T-helper 2 cell treated with Interferon-gamma antibody and Interleukin-4, amounts not matched to agents 100 ng/mL and 5 ng/mL, for 36 hours (primary cell): ENCODE measurements at places on chromosomes 4 and X. TPM values are rescaled to one million over a fixed set of nuclear protein-coding genes. Genes with fewer than 3 reads are reported as not detected.

Gene PTCHD1
- not detected in 2 replicates for total RNA-seq

Gene TRIML2
- total RNA-seq: not detected in 2 replicates

Gene SRPK3
- not detected in 2 replicates for total RNA-seq

Gene CCNQ
- 25.4 and 28.5 TPM in 2 replicates for total RNA-seq

Gene GAGE1
- total RNA-seq: not detected in 2 replicates
